NCI-H187 (cell line): ENCODE measurements at places on chromosomes 7 and 10.

GRCh38 chr7:20146451-20146850, 70.7 kb downstream of the MACC1 start:
- no peak for DNase-seq

DNA sequence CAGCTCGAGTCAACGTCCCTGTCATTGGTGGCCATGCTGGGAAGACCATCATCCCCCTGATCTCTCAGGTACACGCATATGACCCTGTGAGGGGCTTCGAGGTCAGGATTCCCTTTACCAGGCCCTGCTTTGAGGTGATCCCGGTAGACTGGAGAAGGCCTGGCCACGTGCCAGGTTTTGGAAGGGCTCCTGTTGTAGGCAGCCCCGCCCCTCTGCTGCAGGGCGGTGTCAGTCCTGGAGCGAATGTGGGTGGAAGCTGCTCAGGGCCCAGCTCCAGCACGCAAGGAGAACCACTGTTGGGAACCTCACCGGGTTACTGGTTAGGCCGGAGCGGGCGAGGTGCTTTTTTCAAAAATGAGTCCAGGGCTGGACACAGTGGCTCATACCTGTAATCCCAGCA, 15.6 kb downstream of the MDH2 start:
- no peak for DNase-seq

GRCh38 chr7:81725812-81726127, 44.1 kb downstream of the HGF start:
- no peak for DNase-seq

DNA sequence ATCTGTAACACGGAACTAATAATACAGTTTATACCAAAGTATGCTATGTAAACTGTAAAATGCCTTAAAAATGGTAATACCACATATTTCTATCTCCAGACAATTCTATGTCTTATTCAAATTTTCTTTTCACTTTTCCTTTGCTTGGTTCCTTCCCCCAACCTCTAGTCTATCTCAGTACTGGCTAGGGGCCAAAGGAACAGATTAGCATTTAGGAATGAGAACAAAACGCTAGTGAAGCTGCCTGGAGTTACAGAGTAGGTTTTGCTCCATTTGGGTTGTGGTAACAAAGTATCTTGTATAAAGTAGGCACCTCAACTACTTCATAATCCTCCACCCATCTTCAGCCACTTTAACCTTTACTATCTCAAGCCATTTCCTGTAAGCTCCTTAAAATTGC, 94.1 kb downstream of the HBP1 start:
- no peak for DNase-seq

GRCh38 chr10:88889559-88890337, 9.7 kb downstream of the STAMBPL1 start:
- no peak for DNase-seq
